ENCODE measurements at places on chromosomes 7 and 10.

GRCh38 chr10:127580822-127581221 is 31.7 kb downstream of the NPS start:
- no peak for DNase-seq

GRCh38 chr10:1532636-1533035 is 204.7 kb downstream of the ADARB2 start:
- no peak for DNase-seq

DNA sequence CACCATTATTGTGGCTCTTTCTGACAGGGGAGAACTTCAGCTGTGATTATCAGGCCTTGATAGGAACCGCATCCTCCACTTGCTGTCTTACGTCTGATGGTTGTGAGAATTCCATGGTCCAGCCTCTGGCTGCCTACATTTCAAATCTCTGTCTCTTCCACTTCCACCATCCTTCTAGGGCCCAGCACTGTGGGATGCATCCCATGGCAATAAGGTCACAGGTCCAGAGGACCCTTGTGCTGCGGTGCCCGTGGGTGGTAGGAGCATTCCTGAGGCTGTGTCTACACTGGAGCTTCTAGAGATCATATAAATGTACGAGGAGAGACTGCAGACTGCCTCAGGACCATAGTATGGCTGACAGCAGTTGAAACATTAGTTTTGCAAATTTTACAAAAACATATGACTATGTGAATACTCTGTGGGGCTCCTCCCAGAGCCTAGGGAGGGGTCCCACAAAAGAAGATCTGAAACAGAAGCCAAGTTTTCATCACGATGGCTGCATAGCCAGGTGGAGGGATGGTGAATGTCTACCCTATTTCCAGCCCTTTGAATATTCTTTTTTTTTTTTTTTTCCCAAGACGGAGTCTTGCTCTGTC is 11.8 kb downstream of the CALML3 start:
- no peak for DNase-seq

DNA sequence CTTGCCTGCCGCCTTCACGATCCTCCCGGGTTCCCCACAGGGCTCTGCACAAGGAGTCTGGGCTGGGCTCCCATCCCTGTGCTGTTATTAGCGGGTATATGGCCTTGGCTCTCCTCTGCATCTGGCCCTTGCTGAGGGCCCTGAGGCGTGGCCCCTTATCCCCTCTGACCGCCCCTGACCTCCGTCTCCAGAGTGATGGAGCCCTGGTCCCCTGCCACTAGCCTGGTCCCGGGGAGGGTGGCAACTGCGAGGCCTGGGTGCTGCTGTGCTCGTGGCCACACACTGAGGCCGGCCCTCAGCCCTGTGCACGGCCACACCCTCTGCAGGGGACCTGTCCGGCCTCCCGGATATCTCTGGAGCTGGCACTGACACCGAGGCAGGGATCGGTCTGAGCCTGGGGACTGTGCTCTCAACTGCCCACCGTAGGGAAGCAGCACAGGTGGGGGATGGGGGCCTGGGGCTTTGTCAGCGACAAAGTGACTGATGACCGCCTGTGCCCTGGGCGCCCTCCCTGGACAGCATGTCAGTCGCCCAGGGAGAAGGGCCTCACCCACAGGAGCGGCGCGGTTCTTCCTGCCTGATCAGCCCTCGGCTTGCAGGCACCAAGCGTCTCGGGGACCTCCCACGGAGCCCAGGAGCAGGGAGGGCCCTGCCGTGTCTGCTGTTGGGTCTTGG is 72.4 kb downstream of the NKX6-2 start:
- DNase-seq, result no peak

DNA sequence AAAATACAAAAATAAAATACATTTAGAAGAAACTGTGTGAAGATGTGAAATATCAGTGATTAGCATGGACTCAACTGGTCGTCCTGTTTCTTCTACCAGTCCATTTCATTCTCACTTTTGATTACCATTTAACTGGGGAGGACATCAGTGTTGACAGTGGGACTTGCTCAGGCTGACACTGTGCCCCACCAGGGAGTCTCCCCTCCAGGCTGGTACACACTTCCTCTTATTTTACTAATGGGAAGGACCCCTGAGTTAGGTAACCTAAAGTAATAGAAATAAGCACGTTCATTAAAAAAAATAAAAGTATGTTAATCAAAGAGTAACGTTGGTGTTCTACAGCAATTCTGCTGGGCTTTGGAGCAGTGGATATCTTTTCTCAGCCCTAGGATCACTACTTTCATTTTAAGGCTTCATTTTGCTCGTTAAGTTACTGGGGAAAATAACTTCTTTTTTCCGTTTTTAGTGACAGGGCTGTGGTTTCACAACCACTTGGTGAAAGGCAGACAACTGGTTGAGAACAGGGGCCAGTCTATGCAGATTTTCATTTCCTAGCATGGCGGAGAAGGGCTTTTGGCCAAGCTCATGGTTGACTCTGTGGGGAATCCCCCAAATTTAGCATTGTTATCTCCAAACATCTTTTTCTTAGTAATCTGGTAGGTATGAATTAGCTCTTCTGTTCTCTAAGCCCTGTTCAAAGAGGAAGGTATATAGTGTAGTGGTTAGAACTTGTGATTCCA is 2.1 kb downstream of the SNX10 start:
- DNase-seq, result no peak

GRCh38 chr7:87028636-87029035 is 30.8 kb downstream of the ELAPOR2 start:
- DNase-seq, result no peak

DNA sequence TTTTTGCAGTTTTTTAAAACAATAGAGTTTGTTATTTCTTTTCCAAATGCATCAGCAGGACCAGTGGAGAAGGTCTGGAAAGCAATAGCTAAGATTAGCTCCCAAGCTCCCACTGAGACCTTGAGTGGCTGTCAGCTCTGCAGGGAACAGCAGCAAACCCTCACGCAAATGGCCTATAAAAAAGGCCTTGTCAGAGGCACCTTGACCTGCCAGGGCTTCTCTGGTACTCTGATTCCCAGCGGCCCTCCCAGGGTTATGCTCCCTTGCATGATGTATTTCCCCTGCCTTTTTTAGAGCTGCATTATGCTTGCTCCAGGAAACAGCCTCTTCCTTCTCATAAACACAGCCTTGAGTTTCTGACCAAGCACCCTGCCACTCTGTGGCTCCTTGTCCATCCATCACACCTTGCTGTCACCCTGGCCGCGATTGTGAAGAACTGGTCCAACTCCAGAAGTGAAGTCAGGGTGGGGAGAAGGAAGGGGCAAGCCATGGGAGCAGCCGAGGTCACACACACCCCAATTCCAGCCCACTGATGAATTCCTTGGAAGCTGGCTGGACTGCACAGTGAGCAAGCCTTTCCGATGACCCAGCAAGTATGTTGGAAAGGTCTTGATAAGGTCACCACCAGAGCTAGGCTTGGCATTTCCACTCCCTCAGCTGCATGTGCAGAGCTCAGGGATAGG is 35.3 kb upstream of the NKX2-3 start:
- no peak for DNase-seq

GRCh38 chr7:51274955-51275354 is 41.7 kb downstream of the COBL start:
- DNase-seq, result no peak

DNA sequence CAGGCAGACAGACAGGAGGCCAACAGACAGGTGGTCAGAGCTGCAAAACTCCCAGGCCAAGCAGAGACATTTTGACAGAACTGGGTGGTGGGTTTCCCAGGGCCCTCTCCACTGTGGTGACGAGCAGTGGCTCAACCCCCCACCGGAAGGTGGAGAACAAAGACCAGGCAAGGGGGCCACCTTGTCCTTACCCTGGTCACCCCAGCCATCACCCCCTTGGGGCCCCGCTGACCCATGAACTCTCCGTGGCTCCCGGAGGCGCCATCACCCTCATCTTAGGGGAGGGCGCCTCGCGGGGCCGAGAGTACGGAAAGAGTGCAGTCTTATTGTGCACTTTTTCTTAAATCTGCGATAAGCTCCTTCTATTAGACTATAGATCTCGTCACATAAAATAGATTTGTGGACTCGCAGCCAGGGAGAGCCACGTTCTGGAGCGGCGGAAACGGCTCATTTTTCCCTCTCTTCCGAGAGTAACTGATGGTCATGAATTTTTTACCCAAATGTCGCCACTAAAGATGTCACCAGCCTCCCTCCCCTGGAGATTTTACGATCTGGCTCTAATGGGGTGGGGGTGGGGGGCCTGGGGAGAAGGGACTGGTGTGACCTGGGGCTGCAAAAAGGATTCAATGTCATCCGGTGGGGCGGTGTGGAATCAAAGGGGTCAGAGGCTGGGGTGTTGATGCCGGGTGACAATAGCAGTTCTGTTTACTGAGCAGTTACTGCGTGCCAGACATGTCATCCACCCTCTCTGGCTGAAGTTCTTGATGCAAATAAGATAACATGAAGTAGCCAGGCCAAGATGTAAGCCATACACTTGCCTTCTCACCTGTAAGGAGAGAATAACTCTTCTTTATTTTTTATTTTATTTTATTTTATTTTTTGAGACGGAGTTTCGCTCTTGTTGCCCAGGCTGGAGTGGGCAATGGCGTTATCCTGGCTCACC is 71.1 kb upstream of the MYL10 start:
- no peak for DNase-seq

DNA sequence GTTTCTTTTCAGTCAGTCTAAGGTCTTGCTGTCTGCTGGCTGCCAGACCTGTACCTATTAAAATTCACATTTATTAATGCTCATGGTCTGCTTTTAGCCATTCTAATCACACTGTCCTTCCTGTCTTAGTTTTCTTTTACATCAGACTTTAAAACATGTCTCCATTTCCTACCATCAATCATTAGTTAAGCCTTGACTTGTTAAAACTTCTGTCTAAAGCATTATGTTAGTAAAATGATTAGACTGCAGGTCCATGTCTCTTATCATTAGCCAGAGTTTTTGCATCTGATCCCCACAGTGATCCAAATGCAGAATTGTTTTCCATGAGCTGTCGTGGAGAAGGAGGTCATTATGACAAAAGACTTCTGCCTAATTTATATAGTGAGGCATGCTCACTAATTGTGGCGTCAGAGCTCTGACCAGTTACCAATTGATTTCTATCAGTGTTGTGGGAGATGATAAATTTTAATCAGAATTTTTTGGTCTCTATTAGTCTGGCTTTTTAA is 226.5 kb downstream of the DKK1 start:
- no peak for DNase-seq

DNA sequence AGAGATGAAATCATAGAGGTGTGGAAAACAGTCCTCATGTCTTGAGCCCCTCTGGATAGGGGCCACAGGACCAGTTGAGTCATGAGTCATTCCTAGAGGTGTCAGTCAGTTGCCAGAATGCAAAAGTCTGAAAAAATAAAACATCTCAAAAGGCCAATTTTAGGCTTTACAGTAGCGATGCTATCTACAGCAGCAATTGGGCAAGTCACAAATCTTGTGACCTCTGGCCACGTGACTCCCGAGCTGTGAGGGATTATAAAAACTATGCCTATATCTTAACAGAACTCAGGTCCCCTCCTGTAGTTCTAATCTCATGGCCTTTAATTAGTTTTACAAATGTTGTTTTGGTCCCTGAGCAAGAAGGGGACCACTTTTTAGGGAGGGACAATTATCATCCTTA is 15.6 kb upstream of the TAS2R41 start:
- DNase-seq, result no peak

- DNase-seq, result peak; percentile 43
Measured at GRCh38 chr10:135132-135600, at the start of gene ZMYND11. TSS of gene ZMYND11 (plus strand) at chr10:135455. CDS start at chr10:180013, 44,558 bp downstream.

DNA sequence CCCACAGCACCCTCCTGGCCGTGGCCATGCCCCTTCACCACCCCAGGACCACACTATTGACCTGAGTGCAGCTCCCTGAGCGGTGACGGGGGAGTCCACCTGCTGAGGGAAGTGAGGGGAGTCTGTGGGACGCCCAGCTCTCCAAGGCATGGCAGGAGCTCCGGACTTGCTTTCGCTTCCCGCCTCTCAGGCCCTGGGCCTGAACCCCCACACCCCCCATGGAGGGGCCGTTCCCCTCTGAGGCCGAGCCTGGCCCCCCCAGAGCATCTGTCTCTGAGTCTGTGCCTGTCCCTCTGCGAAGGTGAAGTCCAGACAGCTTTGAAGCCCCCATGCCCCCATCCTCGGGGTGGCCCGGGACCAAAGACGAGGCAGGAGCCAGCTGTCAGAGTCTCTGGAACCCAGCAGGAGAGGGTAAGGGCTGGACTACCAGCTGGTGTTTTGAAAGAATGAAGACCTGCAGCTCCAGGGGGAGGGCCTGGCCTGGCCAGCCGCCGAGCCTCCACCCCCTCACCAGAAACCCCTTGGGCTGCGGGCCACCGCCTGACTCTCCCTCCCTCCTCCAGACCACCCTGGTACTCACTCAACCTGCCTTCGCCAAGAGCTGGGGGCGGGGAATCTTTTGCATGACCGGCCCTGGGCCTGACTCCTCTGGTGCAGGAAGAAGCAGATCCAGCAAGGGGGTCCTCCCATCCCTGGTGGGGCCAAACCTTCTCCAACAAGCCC is 114.0 kb downstream of the PDGFA start:
- no peak for DNase-seq

DNA sequence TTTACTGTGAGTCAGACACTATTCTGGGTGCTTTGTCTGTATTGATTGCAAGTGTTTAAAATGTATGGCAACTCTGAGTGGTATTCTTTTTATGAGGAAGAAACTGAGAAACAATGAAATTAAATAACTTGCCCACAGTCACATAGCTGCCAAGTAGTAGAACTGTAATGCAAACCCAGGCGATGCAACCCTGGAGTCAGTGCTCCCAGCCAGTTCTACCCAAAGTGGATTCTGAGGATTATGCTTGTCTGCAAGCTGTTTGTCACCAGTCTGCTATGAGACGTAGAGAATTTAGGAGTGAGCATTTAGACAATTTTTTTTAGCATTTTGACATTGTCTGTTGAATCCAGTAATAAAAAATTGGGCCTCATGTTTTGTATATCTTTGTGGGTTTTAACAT is 306.0 kb upstream of the LRGUK start:
- DNase-seq, result no peak

GRCh38 chr10:90983914-90984549 is 63.1 kb upstream of the ANKRD1 start:
- DNase-seq, result no peak

DNA sequence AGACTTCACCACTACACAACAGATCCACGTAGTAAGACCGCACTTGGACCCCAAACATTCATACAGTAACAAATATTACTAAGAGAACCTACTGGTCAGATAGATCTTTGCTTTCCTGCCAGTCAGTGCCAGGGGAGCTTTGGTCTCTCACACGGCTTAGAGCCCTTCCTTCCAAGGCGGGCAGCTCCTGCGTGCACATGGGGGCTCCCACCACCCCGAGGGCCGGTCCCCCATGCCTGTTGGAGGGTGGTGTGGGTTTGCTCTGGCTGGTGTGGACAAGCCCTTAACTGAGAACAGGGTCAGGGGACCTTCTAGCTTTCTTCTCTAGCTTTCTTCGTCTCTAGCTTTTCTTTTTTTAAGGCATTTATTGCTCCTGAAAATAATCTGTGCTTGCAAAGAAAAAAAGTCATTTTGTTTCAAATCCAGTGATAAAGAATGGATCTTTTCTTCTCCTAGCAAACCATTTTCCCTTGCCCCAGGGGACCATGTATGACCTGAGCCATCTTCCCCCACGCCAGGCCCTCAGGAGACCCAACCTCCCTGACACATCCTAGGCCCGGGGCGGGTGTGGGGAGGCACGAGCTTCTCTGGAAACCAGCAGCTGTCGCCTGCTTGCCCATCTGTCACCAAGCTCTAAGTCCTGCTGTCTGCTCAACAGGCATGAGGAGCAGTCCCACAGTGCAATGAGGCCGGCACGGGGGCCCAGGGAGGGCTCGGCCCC is 591.1 kb downstream of the PTPRN2 start:
- DNase-seq, result no peak

GRCh38 chr10:17734432-17735080 is 17.4 kb upstream of the TMEM236 start:
- no peak for DNase-seq
